ENCODE measurements at places on chromosomes 13 and 19. TPM values are rescaled to one million over a fixed set of nuclear protein-coding genes. Genes with fewer than 3 reads are reported as not detected.

LRRC4B gene
- total RNA-seq: not detected

ICAM4 gene
- total RNA-seq: not detected

TARM1 gene
- not detected for total RNA-seq

- no peak for DNase-seq
Measured at GRCh38 chr13:112658808-112659207, 31.0 kb upstream of the ATP11A start.

SIGLEC12 gene
- total RNA-seq: not detected

DNA sequence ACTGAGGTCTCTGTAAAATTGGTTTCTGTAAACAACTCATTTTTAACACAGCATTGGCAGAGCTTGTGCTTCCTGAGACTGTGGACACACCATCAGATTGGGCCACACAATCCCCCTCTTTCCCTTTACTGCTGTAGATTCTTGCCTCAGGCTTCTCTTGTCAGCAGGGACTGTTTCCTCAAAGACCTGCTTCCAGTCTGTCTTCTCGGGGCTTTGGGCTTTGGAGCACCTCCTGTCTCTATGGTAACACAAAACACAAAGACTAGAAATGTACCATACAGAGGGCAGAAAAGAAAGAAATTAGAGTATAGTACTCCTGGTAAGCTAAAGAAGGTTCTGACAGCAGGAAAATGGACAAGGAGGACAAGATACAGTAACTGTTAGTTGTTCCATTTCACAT lies 484.5 kb downstream of the DIAPH3 start:
- DNase-seq: no peak

DNA sequence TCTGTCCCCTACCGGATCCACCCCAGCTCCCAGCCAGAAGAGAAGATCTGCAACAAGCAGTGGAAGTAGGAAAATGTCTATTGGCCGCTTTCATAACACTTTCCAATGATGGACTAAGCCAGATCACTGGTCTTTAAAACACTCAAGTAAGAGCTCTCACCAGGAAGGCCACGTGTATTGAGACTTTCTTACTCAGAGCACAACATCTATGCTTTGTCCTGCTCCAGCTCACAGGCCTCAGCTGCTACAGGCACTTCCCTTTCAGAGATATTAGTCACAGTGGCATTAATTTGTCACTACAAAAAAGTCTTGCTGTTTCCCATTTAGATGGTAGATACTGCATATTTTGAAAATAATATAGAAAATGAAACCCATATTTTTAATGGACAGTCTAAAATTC lies 164.2 kb downstream of the ABCC4 start:
- DNase-seq: no peak

ING1 gene
- 15.6 TPM for total RNA-seq

DNA sequence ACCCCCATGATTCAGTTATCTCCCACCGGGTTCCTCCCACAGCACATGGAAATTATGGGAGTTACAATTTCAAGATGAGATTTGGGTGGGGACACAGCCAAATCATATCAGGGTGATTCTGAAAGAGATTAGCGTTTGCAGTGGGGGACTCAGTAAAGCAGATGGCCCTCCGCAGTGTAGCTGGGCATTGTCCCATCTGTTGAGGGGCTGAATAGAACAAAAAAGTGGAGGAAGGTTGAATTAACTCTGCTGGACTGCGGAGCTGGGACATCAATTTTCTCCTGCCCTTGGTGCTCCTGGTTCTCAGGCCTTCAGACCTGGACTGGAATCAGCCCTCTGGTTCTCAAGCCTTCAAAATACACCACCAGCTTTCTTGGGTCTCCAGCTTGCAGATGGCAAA lies 55.2 kb upstream of the CACNA1A start:
- no peak for DNase-seq

DIAPH3 gene
- 0.11 TPM for total RNA-seq

- DNase-seq: no peak
Measured at GRCh38 chr13:43196086-43196621, 172.8 kb downstream of the DNAJC15 start.

DNA sequence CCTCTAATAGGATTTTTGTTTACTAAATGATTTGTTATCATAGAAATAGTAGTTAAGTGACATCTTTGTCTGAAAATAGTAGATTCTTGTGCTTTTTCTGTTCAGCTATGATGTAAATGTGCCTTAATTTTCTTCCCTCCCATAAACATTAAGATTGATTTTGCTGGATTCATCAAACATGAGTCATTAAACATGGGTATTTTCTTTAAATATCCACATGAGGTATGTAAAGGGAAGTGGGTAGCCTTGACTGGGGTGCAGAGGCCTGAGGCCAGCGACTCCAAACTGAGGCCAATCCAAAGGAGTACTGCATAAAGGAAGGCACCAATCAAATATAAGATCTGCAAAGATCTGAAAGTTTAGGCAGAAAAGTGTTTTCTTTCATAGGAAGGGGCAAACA lies 3.7 kb downstream of the ZNF136 start:
- no peak for DNase-seq

DNA sequence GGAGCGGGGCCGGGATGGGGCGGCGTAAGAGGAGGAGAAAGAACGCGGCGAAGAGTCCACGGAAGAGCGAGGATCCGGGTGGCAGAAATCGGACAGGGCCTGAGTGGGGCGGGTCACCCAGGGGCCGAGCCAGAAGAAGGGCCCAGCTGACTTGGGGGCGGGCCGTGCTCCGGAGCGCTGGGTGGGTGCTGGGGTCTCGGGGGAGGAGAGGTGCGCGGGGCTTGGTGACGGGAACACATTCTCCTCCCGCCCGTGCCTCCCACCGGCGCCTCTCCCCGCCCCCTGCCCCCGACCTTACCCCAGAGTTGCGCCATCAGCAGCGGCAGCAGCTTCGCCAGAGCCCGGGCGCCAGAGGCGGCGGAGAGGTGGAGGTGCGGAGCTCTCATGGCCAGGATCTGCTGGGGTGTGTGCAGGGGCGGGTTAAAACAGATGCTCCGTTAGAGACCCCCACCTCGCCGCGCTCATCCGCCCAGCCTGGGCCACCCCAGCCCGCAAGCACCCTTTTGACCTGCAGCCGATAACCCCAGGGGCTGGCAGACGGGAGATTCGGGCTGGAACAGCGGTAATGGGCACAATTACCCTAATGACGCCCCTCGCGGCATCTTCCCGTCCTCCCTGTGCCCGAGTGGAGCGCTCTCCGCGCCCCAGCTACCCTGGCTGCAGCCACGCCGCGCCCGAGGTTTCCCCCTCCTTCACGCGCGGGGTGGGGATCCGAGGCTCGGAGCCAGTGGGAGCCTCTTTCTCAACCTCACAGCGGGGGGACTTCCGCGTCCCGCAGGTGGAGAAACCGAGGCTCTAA lies 565 bp downstream of the KLK10 start:
- DNase-seq: no peak

MEDAG gene
- total RNA-seq: not detected

STAP2 gene
- 0.65 TPM for total RNA-seq

URAD gene
- total RNA-seq: not detected

- no peak for DNase-seq
Measured at GRCh38 chr13:31625115-31625514, 114.2 kb upstream of the RXFP2 start.

IZUMO1 gene
- not detected for total RNA-seq

NFKBIB gene
- 62.9 TPM for total RNA-seq

- no peak for DNase-seq
Measured at GRCh38 chr13:27276188-27276587, 5.6 kb downstream of the RASL11A start.

PCDH9 gene
- 0.19 TPM for total RNA-seq

NPAS1 gene
- 1.1 TPM for total RNA-seq

GRCh38 chr13:60348097-60348496 lies 48.9 kb upstream of the TDRD3 start:
- no peak for DNase-seq

DNA sequence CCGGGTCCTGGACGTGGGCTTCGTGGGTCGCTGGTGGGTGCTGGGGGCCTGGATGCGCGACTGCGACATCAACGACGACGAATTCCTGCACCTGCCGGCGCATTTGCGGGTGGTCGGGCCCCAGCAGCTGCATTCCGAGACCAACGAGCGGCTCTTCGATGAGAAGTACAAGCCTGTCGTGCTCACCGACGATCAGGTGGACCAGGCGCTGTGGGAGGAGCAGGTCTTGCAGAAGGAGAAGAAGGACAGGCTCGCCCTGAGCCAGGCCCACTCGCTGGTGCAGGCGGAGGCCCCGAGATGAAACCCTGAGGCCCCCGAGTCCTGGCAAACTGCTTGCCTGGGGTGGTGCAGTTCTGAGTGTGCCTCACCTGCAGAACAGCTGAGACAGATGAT lies 787 bp downstream of the TIMM29 start:
- no peak for DNase-seq

GRCh38 chr19:8529369-8530006 lies 15.5 kb upstream of the ZNF414 start:
- DNase-seq: no peak

- no peak for DNase-seq
Measured at GRCh38 chr19:4969772-4970531, 1.0 kb downstream of the KDM4B start.

- DNase-seq: no peak
Measured at GRCh38 chr13:33213797-33214196, 71.8 kb downstream of the STARD13 start.

GRCh38 chr13:43544631-43545030 lies 242.1 kb downstream of the ENOX1 start:
- no peak for DNase-seq

DNA sequence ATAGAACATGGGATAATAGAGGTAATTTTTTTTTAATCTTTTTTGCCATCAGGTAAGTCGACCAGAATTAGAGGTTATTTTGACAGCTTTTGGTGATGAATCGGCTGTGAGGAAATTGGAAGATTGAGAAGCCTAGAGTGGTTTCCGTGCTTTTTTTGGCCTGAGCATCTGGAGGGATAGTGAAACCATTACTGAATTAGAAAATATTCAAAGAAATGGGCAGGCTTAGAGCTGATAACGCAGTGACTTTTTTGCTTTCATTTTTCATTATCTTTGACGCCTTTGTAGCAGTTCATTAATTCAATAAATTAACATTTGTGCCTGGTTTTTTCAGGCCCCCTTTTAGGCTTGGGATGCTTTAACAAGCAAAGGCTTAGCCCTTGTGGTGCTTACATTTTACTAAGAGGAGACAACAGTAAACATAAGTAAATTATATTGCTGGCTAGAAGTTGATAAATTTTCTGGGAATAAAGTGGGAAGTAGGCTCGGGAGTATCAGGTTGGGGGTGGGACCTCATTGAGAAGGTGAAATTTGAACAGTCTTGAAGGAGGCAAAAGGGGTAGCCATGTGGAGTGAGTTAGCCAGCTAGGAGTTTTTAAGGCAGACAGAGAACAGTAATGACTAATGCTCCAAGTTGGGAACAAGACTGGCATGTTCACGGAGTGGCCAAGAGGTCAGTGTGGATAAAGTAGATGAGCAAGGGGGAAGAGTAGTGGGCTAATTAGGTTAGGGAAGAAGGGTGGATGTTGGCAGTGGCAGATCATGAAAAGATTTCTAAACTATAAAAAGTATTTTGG lies 36.5 kb downstream of the GTF2F2 start:
- DNase-seq: no peak

- no peak for DNase-seq
Measured at GRCh38 chr13:100138859-100139491, 50.1 kb downstream of the PCCA start.

ZNF442 gene
- 1.00 TPM for total RNA-seq

- DNase-seq: no peak
Measured at GRCh38 chr13:72760189-72760588, 21.5 kb downstream of the DIS3 start.

- no peak for DNase-seq
Measured at GRCh38 chr13:73857106-73857505, 277.1 kb downstream of the KLF12 start.

- DNase-seq: no peak
Measured at GRCh38 chr13:33233547-33233946, 52.0 kb downstream of the STARD13 start.

DNA sequence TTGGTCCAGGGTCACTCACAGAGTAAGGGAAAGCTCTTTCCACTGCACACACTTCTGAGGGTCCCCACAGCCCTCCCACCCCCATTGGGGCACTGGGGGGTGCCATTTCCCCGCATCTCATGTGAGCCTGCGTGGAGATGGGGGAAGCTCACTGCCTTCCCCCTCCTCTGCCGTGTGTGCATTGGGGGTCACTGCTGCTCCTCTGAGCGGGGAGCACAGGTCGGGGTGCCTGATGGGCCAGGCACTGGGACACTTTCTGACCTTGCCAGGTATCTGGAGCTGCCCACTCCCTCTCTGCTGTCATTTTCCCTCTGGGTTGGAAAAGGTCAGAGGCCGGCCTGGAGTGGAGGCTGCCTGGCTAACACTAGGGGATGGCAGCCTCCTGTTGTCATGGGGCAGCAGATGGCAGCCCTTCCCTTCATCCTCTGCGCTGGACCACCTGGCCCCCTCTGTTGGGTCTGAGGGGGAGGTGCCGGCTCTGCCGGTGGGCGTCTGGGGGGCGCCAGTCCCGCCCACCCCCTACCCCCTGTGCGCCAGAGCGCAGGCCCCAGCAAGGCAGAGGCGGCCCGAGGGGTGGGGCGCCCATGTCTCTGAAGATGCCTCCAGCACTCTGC lies 9.1 kb downstream of the SSBP4 start:
- DNase-seq: no peak

POU4F1 gene
- 0.05 TPM for total RNA-seq

DNA sequence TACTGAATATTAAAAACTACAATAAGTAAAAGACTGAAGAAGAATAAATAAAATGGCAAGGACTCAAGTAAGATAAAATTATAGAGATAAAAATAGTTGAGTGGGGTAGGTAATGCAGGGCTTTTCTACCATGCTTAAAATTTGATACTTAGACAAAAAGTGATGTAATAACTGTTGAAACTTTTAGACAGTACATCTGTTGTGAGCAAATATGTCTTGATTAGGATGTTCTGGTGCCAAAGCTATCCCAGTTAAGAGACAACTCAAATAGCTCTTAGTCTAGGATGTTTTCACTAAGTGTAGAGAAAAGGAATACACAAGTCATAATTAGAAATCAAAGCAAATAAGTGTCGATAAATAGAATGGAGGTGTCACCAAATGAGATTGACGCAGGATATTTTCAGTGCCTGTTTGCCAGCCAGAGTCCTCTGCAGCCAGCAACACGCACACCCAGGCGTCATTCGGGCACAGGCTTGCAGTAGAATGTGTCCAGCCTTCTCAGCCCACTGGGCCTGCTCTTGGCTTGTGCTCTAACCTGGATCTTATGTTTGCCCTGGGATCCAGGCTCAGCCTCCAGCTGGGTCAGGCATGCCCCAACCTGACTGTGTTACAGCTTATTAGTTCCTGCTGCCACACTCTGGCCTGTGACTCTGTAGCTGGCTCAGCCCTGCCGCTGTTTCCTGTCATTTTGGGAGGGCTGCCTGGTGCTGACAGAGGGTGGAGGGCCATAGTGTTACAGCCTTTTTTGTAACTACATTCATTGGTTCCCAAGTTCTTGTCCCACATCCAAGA lies 766.2 kb downstream of the PCDH17 start:
- DNase-seq: no peak

DNA sequence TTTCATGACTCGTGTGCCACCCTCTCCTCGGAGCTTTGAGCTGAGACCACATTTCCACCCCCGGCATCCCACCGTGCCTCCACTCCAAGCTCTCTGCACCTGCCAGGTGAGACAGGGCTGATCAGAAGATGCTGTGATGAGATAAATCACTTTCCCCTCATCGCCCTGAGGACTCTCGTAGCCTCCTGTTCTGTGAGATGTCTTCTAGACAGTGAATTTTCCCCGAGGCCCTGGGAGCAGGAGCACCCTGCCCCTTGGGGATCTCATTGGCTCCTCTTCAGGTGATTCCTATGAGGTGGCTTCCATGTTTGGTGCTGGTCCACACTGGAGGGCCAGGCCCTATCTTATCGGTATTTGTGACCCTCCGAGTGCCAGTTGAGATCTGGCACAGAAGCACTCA lies 154.0 kb upstream of the TSHZ3 start:
- no peak for DNase-seq

MIDN gene
- 314 TPM for total RNA-seq
